ENCODE measurements at places on chromosomes 2 and 18. TPM values are rescaled to one million over a fixed set of nuclear protein-coding genes. Genes with fewer than 3 reads are reported as not detected.

- H3K27ac ChIP-seq: no peak overlapping the region
- no peaks in the 10 kb centered on the region for H3K36me3 ChIP-seq
- H3K4me3 ChIP-seq: no peak overlapping the region
- no peaks in the 10 kb centered on the region for H3K27me3 ChIP-seq
- no peak for DNase-seq
These were observed 253.0 kb upstream of the CNTNAP5 start for GRCh38 chr2:123771928-123772632.

SERPINB4 gene
- total RNA-seq: not detected

DNA sequence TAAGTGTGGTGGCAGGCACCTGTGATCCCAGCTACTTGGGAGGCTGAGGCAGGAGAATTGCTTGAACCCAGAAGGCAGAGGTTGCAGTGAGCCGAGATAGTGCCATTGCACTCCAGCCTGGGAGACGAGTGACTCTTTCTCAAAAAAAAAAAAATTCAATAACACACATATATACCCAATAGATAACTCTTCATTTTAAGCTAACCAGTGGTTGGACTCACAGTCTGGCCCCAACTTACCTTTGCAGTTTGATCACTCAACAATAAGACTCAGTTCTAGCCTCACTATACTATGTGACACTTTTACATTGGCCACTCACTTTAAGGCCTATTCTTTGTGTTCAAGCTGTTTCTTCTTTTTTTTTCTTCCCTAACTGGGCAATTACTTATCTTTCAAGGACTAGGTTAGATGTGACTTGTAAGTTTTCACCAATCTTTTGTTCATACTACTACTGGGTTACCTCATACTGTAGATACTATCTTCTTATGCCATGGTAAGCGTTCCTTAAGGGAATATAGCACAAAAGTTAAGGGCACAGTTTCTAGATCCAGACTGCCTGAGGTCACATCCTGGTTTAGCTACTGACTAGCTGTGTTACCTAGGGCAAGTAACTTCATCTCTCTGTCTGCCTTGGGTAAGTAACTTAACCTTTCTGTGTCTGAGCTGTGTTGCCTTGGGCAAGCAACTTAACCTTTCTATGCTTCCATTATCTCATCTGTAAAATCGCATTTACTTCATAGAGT, 6.3 kb upstream of the GTF3C2 start:
- H3K4me1 ChIP-seq: peaks cover under 1% of the 10 kb centered on the region
- no peak overlapping the region for H3K27ac ChIP-seq
- no peak overlapping the region for H3K4me3 ChIP-seq
- no peak for DNase-seq

DNA sequence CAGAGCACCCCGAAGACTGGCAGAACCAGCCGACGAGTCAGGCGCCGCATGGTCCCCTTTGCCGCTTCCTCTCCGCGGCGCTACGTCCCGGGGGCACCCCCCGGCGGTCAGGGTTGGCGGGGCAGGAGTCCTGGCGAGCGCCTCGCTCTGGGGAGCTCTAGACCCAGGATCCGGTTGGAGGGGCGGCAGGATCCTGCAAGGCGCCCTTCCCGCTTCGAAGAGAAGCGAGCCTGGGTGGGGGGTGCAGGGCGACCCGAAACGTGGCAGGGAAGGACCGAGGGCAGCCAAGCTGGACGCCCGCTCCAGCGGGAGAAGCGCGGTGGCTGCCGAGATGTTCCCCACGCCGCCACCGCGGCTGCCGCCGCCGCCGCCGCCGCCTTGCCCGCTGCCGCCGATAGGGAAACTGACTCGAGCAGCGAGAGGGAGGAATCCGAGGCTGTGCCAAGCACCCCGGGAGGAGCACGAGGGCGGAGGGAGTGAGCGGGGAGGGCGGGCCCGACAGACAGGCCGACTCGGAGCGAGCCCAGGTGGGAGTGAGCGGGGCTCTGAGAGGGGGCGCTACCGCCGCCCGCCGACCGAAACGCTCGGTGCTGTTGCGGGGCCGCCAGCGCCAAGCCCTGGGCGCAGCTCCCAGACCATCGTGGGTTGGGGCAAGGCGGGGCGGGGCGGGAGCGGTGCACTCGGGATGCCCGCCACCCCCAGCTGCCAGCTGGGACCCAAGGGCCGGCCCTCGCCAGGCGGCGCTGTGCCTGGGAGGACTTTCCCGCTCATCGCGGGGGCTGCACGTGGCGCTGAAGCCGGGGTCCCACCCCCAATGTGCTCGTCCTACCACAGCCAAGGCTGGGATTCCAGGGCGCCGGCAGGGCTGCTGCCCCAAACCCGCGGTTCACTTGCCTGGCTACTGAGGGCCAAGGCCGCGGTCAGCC, at the start of gene GALNT14:
Gene GALNT14, minus strand, starts transcription at position 404 of the 926 bp plus-strand sequence. Its CDS starts 354 bp downstream, at position 50.
- H3K4me1 ChIP-seq: peaks cover 3% of the 10 kb centered on the region
- peak within 1 kb of the TSS; percentile 24 for H3K4me3 ChIP-seq
- no peak within 1 kb of the TSS for H3K27ac ChIP-seq
- no peaks in the 10 kb centered on the region for H3K36me3 ChIP-seq
- peaks cover 29% of the 10 kb centered on the region for H3K27me3 ChIP-seq

- DNase-seq: peak; percentile 57
- H3K27ac ChIP-seq: peak overlapping the region; percentile 93
- H3K4me1 ChIP-seq: peaks cover 3% of the 10 kb centered on the region
- H3K36me3 ChIP-seq: no peaks in the 10 kb centered on the region
These were observed 727 bp downstream of the FBXO11 start for GRCh38 chr2:47905386-47906156.

- H3K27ac ChIP-seq: no peak overlapping the region
- H3K36me3 ChIP-seq: no peaks in the 10 kb centered on the region
- DNase-seq: no peak
- H3K27me3 ChIP-seq: no peaks in the 10 kb centered on the region
- no peaks in the 10 kb centered on the region for H3K4me1 ChIP-seq
These were observed 41.3 kb upstream of the ZNF532 start for GRCh38 chr18:58823412-58823811.

DNA sequence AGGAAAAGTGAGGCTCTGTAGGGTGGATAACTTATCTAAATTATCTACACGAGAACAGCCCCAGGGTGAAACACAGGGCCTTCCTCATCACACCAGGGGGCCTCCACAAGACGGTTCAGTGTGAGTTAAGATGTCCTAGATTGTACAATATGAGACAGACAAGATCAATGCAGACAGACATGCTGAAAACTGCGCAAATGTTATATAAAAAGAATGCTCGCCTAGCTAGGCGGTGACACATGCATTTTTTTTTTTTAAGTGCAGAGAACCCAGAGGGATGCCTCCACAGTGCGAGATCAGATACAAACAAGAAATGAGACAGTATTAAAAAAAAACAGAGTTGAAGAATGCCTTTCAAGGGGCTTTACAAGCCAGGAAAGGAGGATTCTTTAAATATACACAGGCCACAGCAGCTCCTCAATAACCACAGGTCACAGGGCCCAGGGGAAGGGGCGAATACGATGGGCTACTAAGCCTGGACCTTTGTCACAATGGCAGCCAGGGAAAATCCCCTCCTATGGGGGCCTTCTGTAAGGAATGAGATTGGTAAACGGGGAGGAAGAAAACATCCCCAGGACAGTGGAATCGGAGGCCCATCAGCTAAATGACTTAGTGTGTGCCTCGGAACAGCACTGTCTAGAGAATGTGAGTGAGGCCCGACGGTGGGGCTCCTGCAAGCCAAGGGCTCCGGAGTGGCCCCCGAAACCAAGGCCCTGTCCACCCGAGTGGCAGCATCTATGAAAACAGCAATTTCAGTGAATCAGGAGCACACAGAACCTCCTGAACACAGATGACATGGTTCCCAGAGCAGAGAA, 48.9 kb downstream of the ADCY3 start:
- peaks cover 21% of the 10 kb centered on the region for H3K4me1 ChIP-seq
- DNase-seq: no peak
- H3K4me3 ChIP-seq: no peak overlapping the region
- H3K27ac ChIP-seq: peak overlapping the region; percentile 67
- H3K27me3 ChIP-seq: no peaks in the 10 kb centered on the region

SAG gene
- total RNA-seq: not detected

- no peak overlapping the region for H3K27ac ChIP-seq
- no peaks in the 10 kb centered on the region for H3K27me3 ChIP-seq
- no peaks in the 10 kb centered on the region for H3K36me3 ChIP-seq
- H3K4me3 ChIP-seq: no peak overlapping the region
- no peaks in the 10 kb centered on the region for H3K4me1 ChIP-seq
These were observed 248.1 kb upstream of the KLHL14 start for GRCh38 chr18:33020877-33021276.

DNA sequence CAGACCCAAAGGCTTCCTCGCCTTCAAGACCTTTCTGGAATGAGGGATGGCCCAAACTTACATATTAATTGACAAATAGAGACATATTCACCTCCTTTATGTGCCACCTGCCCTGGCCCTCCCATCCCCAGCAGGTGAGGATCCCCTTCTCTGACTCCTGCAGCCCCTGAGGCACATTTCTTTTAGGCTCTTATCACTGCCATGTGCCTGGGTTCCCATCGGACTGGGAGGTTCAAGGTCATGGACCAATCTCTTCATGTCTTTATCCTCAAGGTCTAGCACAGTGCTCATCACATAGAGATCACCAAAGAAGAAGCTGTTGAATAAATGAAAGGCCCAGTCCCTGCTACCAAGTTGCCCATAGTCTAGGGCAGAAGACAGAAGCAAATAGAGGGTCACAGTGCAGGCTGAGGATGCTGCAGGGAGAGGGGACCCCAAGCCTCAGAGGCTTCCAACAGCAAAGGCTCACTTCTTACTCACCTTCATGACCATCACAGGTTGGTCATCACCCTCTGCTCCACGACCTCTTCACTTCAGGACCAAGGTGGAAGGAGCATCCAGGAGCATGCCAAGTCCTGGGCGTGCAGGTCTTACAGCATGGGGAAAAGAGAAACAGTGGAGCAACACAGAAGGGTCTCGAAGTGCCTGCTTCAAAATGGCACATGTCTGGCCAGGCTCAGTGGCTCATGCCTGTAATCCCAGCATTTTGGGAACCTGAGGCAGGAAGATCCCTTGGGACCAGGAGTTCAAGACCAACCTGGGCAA, 193.9 kb downstream of the SMAD2 start:
- no peaks in the 10 kb centered on the region for H3K27me3 ChIP-seq
- H3K36me3 ChIP-seq: no peaks in the 10 kb centered on the region
- H3K27ac ChIP-seq: no peak overlapping the region
- DNase-seq: no peak
- H3K4me1 ChIP-seq: no peaks in the 10 kb centered on the region

Data from fibroblast of lung (primary cell).